ENCODE measurements at places on chromosomes 2 and 18.

GRCh38 chr2:156511803-156512202, 75.6 kb downstream of the GPD2 start:
- DNase-seq = no peak

DNA sequence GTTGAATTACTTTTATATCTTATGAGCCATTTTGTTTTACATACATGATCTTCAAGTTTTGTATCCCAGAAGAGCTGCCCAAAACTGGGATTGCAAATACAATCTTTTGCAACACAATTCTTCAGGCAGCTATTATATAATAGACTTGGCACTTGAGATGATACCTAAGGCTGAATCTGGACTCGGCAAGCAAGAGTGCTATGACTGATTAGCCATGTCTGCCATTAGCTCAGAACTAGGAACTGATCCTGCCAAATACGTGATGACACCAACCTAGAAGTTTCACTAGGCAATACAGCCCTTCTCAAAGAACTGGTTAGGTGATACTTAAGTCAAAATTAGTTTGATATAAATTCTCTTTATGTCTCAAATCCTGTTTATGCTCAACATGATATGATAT, 619.6 kb downstream of the CPS1 start:
- DNase-seq = no peak

- DNase-seq = no peak
Observed at GRCh38 chr2:230762317-230762896, 49.8 kb downstream of the CAB39 start.

GRCh38 chr2:134583997-134584520, 134.7 kb downstream of the TMEM163 start:
- DNase-seq = no peak

DNA sequence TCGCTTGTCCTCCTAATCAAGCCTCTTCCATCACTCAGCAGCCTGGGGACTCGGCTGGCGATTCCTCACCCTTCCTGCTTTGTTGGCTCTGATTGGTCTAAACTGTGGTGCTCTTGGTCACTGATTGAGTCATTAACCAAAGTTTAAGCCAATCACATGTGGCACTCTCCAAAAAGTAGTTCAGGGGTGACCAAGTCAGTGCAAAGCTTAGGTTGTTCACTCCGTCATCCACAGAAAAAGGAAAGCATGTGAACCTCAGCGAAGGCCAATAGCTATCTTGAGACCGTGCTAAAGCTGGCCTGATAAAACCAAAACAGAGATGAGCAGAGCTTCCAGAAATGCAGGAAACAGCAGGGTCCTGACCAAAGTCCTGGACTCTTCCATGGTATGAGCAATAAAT, 4.9 kb downstream of the ALPK2 start:
- no peak for DNase-seq

- DNase-seq = no peak
Observed at GRCh38 chr18:39521164-39521563, 1955.6 kb upstream of the CELF4 start.

DNA sequence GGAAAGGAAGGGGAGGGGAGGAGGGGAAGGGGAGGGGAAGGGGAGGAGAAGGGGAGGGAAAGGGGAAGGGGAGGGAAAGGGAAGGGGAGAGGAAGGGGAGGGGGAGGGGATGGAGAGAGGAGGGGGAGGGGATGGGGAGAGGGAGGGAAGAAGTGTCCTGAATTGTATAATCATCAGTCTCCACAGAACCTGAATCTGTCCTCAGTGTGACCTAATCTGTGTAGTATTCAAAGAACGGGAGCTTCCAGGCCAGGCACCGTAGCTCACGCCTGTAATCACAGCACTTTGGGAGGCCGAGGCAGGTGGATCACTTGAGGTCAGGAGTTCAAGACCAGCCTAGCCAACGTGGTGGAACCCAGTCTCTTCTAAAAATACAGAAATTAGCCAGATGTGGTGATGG, 41.1 kb upstream of the CCDC150 start:
- no peak for DNase-seq

GRCh38 chr2:99576775-99577174, 87.0 kb upstream of the REV1 start:
- DNase-seq = no peak

DNA sequence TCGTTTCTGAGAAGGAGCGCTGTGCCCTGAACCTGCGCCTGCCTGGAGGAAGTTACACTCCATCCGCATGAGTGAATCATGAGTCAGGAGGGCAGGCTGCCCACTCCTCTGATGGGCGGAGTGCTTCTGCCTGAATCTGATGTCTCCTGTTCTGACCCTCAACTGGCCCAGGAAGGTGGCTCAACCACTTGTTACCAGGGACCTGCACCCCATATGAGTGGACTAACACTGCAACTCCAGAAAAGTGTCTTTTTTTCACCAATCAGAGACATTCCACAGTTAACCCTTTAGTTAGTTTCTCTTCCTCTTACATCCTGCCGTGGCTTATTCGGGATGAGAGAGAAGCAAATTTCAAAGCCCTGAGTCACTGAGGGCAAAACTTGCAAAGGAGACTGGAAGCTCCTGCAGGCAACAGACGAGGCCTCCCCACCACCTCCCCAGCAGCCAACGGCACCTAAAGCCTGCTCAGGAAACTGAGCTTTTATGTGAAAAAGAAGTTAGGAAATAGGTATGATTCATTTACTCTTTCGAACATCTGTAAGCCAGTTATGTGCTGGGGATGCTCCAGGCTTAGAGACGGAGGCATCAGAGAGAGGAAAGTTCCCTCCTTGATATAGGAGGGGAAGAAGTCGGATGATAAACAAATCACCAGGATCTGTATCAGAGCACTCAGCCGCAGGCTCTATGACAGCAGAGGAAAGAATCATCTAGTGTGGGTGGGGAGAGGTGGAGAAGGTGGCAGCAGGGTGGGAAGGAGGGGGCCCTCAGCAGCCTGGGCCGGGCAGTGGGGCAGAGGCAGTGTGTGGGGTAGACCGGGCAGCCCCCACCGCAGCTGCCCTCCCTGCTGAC, 30.9 kb downstream of the MBP start:
- DNase-seq = no peak

DNA sequence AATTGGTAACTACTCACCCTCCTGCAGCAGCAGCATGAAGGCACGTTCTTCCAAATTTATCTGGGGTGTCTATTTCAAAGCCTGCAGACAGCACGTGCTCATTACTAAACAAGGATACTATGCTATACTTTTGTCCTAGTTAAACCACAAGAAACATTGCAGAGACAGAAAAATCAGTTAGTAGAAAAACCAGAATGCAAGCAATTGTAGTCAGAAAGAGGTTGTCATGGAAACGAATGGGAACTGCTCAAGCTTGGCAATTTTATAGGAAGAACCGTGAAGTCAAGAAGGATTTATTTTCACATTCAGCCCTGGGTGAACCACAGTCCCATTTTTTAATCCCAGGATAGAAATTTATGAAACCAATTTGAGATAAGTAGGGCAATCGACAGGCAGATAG, 162.2 kb upstream of the PGAP1 start:
- DNase-seq = no peak

- DNase-seq = no peak
Observed at GRCh38 chr2:45001869-45002385, 7.3 kb downstream of the SIX2 start.

DNA sequence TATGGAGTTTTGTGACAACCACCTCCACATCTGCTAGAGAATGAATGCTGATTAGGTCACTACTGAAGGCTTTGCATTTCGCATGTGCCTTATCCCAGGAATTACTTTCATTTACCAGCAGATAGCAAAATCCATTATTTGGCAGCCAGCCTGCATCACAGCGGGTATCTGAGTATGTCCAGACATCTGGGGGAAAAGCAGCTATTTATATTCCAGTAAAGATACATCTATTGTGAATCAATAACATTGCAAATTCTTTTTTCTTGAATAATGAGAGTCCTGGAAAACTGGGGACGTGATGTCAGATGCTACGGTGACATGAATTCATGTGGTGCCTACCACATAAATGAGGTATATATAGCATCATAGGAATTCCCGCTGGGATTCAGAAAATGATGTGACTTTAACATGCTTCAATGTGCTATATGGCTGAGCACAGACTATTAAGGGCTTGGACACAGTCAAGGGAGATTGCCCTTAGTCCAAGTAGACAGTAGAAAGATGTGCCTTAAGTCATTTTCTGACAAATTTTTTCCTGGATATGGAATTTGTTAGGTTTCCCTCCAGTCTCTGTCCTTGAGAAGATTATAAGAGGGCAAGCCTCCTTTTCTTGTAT, 84.2 kb upstream of the CD302 start:
- DNase-seq = no peak

GRCh38 chr18:22856870-22857269, 76.3 kb upstream of the RBBP8 start:
- no peak for DNase-seq

- no peak for DNase-seq
Observed at GRCh38 chr2:26465981-26466471, 11.9 kb downstream of the OTOF start.

DNA sequence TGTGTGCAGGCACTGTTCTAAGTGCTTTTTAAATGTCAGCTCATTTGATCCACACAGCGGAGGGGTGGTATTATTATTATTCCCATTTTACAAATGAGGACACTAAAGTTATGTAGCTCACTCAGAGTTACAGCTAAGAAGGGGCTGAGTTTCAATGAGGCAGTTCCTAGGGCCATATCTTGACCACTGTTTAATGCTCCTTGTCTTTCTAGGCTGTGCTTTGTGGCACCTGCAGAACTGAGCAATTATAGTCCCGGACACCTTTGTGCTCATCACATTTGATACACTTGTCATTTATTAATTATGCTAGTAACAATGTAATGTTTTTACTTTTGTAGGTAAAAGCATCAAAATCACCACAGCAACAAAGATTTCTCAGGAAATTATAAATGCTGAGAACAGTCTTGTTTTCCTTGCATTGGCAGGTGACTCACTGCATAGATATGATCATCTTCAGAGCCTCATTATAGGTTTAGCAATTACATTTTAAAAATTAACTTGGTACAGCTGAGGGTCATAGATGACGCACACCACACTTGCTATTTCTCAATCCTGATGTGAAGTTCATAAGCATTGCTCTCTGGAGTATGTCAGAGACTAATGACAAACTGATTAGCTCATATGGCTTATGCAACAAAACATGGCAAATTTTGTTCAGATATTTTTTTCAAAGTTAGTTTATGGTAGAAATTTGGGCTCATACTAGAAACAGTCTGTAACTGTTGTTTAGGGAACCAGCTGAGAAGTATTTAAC, 366.8 kb downstream of the TGIF1 start:
- DNase-seq = no peak

DNA sequence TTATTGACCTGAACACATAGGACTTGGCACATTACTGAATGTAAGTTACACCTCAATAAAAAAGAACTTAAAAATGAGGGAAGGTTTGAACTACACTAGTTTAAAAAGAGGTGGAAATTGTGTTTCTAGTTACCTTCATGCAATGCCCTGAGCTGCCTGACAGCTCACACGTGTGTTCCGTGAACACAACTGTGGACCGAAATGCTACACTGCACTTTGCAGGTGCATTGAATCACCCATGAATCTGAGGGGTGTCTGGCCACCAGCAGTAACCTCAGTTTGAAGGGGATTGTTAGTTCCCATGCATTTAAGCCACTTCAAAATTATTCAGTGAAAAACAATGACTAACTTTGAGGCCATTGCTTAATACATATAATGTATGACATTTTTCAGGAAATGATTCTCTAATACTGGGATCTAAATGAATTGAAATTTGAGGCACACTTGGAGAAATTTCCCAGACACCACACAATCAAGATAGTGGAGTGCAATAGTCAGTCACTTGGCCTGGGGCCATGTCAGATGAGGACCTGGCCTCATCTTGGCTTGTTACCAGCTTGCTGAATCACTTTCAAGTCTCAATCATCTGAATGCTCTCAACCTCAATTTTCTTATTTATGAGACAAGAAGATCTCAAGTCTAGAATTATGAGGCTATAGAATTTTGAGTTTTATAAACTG, 59.3 kb downstream of the MYL12B start:
- no peak for DNase-seq

- no peak for DNase-seq
Observed at GRCh38 chr2:46988733-46989481, 73.3 kb upstream of the MCFD2 start.

- DNase-seq = no peak
Observed at GRCh38 chr2:172580544-172580943, 24.7 kb downstream of the PDK1 start.

DNA sequence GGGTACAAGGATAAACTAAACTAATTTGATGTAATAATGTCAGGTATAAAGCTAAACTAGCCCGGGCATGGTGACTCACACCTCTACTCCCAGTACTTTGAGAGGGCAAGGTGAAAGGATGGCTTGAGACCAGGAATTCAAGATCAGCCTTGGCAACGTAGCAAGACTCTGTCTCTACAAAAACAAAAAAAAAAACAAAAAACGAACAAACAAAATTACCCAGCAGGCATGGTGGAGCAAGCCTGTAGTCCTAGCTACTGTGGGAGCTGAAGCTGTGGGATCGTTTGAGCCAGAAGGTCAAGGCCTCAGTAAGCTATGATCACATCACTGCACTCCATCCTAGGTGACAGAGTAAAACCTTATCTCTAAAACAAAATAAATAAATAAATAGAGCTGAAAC, 131.8 kb upstream of the KYNU start:
- no peak for DNase-seq

GRCh38 chr2:36456227-36457175, 100.9 kb downstream of the CRIM1 start:
- DNase-seq = no peak

GRCh38 chr18:64202863-64203262, 54.0 kb upstream of the LINC00305 start:
- no peak for DNase-seq

DNA sequence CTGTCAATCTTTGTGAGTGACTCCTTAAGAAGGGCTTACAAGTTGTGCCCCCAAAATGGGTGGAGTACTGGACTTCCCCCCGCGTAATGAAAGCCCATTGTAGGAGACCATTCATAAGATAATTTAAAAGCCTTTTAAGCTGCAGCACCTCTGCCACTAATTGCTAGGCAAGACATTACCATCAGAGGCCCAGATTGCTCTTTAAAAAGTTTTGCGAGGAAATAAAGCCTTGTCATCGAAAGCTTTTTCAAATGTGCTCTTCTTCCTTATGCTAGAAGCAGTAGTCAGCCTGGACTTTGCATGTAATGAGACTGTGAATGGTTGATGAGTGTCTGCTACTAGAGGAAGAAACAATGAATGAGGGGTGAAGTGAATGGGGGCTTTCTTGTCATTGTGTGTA, 345.3 kb upstream of the CDH2 start:
- DNase-seq = no peak

DNA sequence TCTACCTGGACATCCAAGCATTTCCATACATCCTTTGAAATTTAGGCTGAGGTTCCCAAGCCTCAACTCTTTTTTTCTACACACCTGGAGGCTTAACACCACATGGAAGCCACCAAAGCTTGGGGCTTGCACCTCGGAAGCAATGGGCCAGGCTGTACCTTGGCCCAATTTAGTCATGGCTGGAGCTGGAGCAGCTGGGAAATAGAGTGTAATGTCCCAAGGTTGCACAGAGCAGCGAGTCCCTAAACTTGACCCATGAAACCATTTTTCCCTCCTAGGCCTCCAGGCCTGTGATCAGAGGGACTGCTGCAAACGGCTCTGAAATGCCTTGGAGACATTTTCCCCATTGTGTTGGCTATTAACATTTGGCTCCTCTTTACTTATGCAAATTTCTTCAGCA, 1574.3 kb upstream of the ZEB2 start:
- no peak for DNase-seq

- DNase-seq = no peak
Observed at GRCh38 chr18:56709463-56709862, 58.3 kb downstream of the WDR7 start.

Measured in cortex of kidney (tissue), 1 donor.